Stimulated activated CD4-positive, alpha-beta T cell treated with anti-CD3 and anti-CD28 coated beads, Interleukin-4, amount 100 ng/mL, for 48 hours (primary cell): ENCODE measurements at places on chromosomes 2 and 18.
A peak's percentile ranks its signal among the peaks of the same experiment; 100 is the strongest.

- DNase-seq, result no peak
These were observed 1161.9 kb upstream of the NRXN1 start for GRCh38 chr2:52193804-52194203.

DNA sequence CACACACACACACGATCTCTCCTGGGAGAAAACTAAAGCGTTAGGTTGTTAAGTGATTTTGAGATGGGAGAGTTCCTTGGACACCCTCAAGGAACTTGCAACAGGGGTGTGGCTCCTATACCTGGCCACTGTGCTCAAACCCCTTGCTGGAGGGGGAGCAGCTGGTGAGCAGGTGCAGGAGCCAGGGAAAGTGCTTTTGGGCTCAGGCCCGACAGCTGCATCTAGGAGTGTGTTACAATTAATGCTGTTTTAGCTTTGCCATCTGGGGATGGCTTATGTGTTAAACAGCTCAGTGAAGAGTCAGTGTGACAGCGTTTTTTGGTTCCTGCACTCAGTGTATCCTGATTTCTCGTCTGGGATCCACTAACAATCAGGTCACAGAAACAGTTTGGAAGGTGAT lies 510.8 kb downstream of the TRIB2 start:
- DNase-seq, result no peak

DNA sequence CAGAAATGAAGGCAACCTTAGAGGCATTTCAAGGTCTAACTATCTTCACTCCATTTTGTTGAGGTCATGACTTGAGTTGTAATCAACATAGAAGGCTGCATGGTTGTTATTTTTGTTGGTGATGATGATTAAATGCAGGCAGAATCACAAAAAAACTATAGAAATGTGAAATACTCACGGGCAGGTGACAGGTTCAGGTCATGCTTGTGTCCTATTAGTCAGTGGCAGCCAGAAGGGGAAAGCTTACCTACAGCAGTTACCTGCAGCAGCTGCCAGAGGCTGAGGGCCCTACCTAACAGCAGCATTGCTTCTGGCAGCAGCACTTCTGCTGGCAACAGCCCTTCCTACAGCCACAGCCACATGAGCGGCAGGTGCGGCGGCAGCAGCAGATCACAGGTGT lies 394 bp downstream of the SCYGR3 start:
- DNase-seq, result no peak

DNA sequence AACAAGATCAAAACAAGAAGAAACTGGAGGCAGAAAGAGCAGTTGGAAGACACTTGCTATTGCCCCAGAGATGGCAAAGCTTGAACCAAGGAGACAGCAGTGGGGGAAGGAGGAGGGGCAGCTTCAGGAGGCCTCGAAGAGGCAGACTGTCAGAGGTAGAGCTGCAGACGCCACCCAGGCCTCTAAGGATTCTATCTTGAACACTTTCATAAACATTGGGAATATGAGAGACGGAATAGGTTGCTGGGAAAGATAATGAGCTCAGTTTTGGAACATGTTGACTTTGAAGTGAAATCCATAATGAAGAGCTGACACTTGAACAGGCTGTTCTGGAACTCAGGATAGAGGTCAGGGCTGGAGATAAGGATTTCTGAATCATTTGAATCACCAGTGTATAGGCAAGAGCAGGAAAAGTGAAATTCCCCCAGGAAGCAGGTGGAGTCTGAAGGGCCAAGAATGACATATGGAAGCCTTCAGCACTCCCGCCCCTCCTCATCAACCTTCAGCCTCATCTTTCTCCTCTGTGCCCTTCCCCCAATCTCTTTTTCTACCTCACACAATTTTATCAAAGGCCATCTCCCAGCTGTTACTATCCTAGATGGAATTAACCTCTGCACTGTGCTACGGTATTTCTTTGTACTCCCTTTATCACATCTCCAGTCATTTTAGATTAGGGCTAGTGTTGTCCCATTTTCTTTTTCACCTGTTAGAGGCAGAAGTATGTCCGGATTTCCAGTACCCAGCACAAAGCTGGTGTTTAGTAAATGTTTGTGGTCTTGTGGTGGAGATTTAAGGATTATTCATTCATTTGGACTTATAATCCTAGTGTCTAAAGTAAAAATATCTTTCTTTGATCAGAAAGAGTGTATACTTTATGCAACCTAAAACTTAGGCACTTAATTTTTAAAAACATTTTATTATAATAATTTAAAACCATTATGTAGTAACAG lies 47.5 kb upstream of the RTN4 start:
- DNase-seq, result no peak

DNA sequence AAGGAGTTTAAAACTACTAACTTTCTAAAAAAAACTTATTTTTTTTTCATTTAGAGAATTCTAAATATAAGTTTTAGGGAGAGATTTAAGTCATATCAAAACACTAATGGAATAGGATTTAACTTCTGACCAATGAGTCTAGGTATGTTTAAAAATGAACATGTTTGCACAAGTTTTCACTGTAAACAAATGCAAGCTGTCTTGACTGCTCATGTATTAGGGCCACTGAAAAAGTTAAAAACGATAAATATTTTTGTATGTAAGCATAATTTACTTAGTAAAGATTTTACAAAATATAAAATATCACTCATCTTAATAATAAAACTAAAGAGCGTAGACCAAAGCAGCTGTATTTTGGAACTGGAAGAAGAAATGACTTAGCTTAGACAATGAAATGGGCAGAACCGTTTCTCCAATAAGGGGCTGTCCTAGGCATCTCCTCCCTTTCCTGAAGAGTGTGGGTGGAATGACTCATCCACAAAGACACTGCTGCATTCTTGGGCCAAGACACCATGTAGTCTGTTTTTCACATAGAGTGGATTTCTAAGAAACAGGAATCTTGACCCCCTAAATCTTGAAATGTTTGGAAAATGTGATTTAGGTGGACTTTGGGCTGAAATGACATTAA lies 118.8 kb downstream of the MEP1B start:
- no peak for DNase-seq

DNA sequence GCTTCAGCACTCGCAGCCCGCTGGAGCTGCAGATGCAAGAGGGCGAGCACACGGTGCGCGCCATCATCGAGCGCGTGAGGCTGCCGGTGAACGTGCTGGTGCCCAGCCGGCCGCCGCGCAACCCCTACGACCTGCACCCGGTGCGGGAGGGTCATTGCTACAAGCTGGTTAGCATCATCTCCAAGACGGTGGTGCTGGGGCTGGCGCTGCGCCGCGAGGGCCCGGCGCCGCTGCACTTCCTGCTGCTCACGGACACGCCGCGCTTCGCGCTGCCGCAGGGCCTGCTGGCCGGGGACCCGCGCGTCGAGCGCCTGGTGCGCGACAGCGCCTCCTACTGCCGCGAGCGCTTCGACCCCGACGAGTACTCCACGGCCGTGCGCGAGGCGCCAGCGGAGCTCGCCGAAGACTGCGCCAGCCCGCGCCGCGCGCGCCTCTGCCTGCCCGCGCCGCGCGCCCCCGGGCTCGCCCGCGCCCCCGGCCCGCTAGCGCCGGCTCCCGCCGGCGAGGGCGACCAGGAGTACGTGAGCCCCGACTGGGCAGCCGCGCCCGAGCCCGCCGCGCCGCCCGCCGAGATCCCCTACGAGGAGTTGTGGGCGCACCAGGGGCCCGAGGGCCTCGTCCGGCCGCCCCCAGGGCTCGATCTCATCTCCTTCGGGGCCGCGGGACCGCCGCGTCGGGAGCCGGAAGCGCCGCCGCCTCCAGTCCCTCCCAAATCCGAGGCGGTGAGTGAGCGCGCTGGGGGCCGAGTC lies 11.8 kb downstream of the GAREM2 start:
- peak; percentile 79 for DNase-seq
